ENCODE measurements at places on chromosomes 2 and 18.

DNA sequence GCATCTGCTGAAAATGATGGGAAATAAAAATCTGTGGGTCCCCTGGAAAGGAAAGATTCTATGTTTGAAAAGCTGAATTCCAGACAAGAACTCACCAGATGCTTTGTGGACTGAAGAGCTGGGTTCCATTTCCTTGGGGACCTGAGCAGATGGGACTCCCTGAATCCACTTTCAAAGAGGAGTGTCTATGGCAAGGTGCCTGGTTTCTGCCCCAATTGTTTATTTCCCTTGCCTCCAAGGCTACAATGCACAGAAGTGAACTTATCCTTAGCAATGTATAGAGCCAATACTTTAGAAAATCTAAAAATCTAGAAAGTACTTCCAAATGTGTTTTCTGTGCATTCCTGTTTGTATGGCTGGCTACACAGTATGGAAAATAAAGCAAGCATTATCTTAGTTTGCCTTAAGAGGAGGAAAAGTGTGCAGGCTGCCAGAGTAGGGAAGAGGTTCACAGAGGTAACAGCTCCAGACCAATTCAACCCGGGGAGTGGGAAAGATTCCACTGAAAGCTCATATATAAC, 420.5 kb downstream of the NRXN1 start:
- no peak for DNase-seq

DNA sequence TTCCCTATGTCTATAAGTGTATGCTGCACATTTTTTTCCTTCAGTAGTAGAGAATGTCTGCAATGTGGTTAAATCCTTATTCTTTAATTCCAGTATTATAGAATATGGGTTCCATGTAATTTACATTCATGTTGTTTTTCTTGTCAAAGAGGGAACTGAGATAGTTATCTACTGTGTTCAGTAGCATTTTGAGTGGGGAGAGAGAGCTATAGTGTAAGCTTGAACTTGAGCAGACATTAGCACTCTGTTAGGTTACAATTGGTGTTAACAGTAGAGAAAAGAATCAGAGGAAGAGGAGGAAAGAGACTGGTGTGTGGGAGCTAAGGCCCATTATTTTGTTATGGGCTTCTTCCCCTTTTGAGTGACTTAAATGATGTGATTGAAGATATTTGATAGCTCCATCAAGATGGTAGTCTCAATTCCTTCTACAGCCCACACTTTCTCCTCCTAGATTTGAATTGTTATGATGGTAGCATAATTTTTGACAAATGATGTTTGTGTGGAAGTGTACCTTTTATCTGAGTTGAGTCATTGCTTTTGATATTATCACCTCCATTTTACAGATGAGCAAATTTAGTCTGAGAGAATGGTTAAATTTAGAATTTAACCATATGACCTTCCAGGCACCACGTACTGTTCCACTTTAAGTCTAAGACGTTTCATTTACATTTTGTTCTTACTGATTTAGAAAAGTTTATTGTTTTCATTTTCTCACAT, 71.3 kb downstream of the FMNL2 start:
- no peak for DNase-seq

GRCh38 chr2:187799601-187800000, 245.4 kb upstream of the TFPI start:
- no peak for DNase-seq

GRCh38 chr2:197263077-197263476, 47.5 kb downstream of the ANKRD44 start:
- DNase-seq = no peak

DNA sequence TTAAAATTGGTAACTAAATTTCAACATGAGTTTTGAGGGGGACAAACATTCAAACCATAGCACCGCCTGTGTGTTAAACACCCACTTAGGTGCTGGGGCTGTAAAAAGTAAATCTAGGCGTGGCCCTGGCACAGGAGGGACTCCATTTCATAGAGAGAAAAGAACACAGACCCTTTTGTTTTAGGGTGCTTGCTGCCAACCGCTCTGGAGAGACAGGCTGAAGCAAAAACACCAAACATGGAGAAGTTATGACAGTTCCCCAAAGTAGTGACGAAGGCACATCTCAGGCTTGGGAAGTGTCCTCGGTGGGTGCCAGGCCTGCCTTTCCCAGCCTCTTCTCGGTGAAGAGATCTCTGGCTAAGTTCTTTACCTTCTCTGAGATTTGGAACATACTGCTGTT, 5.1 kb downstream of the ACTG2 start:
- DNase-seq = no peak

GRCh38 chr2:85674417-85674816, 6.4 kb upstream of the SFTPB start:
- DNase-seq = no peak

GRCh38 chr18:24559526-24559925, 99.1 kb downstream of the HRH4 start:
- no peak for DNase-seq

- DNase-seq = no peak
These were observed 12.7 kb upstream of the CDH2 start for GRCh38 chr18:28189400-28190239.

- DNase-seq = peak; percentile 74
These were observed 2.9 kb downstream of the LRATD1 start for GRCh38 chr2:14635391-14635871.

GRCh38 chr18:59005262-59005661, 134.4 kb upstream of the SEC11C start:
- DNase-seq = no peak

GRCh38 chr2:171846894-171847293, 47.1 kb downstream of the SLC25A12 start:
- no peak for DNase-seq

- no peak for DNase-seq
These were observed 48.3 kb downstream of the KLHL29 start for GRCh38 chr2:23433282-23433681.

- no peak for DNase-seq
These were observed 854.4 kb upstream of the SLC39A10 start for GRCh38 chr2:194802589-194802988.

GRCh38 chr2:105432044-105432399, 33.2 kb upstream of the FHL2 start:
- DNase-seq = no peak

- no peak for DNase-seq
These were observed 91.8 kb downstream of the HRH4 start for GRCh38 chr18:24552218-24552617.

- DNase-seq = peak; percentile 83
These were observed 2.4 kb downstream of the PNKD start for GRCh38 chr2:218272531-218273212.

GRCh38 chr2:21332993-21333625, 209.3 kb downstream of the TDRD15 start:
- no peak for DNase-seq

DNA sequence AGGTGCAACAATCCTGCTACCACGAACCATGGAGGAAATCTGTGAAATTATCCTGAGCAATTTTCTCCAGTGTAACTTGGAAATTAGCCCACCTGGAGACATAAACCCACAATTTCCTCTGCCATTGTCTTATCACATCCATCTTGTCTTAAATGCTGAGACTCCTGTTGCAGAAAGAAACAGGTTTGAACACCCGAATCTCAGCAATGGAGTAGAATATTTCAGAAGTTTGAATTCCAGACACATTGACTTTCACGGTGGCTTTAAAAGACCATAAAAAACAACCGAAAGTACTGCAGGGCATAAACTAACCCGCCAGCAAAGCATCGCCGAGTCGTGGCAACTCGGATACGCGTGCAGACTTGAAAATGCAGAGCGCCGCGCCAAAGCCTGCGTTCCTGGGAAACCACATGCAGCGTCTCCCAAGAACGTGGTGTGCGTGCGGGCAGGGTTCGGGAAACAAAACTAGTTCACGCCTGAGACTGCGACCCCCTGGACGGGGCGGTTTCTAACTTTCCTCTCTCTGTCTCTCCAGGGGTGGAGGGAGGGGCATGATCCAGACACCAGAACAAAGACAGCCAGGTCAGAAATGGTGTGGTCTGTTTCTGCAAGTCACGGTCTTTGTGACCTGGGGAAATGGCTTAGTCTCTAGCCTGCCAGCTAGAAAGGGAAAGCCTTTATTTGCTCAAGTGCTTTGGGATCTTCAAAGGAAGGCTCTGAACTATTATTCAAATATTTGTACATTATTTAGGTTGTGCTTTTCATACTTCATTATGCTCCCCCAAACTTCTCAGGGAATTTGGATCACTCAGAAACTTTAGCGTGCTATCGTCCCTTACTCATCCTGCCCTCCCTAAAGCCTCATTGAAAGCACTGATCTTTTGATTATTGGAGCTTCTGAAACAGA, 26.9 kb upstream of the KCTD1 start:
- DNase-seq = peak; percentile 73

DNA sequence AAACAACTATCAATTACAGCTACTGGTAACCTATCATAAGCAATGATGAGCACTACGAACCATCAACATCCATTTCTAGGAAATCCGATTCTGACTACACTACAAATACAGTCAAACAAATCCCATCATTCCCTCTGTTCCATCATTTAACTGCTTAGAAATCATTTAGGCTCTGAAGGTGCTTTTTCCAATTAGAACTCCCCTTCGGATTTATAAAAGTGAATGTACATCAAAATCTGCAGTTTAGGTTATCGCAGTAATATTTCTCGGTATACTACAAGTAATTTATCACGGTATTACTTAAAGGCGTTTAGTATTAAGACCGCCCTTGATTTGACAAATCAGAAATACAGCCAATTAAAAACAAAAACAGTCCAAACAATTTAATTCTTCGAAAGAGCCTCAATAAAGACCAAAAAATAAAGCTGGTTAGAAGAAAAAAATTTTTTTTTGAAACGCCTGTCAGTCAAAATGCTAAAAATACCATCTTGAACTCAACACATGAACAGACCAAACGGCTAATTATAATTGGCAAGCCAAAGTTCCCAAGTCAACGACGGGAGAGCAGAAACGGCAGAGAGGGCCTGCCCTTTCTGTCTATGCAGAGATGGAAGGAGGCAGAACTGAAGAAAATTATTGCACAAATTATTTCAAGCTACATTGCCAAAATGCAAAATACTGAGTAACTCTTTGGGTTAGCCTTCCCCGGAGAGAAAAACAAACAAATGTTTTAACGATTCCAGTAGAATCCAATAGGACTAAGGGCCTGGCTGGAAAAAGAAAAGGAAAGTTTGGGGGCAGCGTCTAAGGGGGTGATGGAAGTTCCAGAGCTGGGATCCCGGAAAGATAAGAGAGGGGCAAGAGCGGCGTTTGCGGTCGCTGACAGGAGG, 1.2 kb downstream of the VPS54 start:
- no peak for DNase-seq

GRCh38 chr18:45938488-45938935, 28.6 kb downstream of the EPG5 start:
- DNase-seq = no peak

- DNase-seq = no peak
These were observed 111.3 kb downstream of the ESCO1 start for GRCh38 chr18:21489119-21489750.

GRCh38 chr2:118878531-118879149, 31.2 kb upstream of the EN1 start:
- DNase-seq = no peak

GRCh38 chr2:129253461-129253812, 726.0 kb upstream of the RAB6C start:
- peak; percentile 59 for DNase-seq

GRCh38 chr2:40244251-40244650, 207.6 kb downstream of the SLC8A1 start:
- no peak for DNase-seq

DNA sequence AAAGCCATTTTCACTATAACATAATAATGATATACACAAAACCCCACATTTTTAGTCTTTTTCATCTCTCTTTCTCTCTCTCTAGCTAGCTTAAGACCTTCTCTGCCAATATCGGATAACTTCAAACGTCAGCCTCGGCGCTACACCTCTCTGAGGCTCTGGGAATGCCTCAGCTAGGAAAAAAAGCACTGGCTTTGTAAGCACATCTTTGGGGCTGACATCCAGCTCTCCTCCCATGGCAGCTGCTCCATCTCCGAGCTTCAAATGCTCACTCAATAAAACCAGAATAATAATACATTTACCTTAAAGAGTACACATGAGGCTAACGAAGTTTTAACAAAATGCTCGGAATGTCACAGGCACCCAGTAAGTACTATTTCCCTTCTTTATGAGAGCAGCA, 10.8 kb downstream of the RNU4ATAC start:
- no peak for DNase-seq

DNA sequence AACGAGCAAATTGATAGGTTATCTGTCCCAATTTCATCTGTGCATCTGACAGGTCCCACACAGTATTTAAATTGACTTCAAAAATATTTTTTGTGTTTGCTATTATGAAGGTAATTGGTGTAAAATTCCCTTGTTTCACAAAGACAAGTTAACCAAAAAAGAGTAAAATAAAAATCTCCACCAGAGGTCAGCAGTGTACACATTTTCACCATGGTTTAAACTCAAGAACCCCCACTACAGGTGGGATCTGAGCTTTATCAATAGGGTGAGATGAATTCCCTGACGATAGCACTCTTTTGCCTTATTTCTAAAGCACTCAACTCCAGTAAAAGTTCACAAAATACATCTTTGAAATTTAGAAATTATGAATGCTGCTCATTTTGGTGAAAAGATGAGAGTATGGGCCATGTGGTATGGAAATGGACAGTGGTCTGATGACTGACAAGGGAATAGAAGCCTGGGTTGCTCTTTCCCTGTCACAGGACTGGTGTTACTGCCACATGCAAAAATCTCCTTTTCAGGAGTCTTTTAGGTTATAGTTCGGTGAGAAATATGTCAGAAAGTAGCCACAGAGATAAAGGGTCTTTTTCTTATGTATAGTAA, 68.0 kb downstream of the SERPINB8 start:
- no peak for DNase-seq

DNA sequence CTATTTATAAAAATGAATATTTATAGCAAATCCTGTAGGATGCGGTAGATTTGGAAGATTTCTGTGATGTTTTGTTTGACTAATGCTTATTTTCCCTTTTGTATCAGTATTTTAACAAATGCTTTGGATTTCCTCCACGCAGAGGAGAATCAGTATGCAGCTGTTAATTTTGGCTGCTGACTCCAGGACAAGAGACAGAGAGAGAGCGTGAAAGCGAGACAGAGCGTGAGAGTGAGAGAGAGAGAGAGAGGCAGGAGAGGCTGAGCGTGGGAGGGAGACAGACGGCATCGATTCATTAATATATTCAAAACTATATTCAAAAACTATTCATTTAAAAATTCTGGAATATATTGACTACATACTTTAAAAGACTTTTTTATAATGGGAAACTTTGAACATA, 62.5 kb downstream of the RRM2 start:
- no peak for DNase-seq

GRCh38 chr2:230885463-230886130, 20.9 kb downstream of the ITM2C start:
- peak; percentile 83 for DNase-seq

- no peak for DNase-seq
These were observed 181.6 kb downstream of the DNAH6 start for GRCh38 chr2:84697895-84698294.

GRCh38 chr2:148483665-148484064, 160.9 kb upstream of the EPC2 start:
- DNase-seq = no peak

- no peak for DNase-seq
These were observed 12.6 kb upstream of the ELAC1 start for GRCh38 chr18:50955253-50955652.
